ENCODE measurements at places on chromosomes 4 and X.

DNA sequence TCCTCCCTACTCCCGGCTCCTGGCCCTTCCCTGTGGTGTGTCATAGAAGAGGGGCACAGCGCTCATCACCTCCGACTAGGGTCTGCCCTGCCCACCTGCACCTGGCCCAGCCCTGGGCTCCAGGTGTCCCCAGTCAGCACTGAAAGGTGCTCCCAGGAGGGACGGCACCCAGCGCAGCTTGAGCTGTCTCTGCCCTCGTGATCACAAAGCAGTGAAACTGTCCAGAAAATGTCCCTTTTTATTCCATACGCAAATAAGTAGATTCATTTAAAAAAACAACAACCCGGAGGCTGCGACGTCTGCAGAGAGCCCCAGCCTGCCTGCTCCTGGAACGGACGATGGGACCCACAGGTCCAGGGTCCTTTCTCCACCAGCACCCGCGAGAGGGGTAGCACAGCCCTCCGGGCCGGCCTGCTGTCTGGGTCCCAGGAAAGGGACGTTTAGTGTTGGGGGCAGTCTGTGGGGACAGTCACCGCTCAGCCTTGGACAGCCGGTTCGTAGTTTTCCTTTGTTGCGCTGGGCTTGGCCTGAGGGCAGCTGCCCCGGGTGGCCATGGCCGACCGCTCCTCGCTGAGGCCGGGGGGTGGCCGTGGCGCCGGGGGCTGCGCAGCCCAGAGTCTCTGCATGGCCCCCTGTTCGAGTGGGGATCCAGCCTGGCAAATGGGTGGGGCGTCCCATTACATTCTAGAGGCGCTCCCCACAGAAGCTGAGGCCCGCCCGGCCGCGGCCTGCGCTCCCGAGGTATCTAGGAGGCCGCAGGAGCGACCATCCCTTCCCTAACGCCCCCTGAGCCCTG is 4.6 kb downstream of the HMX1 start:
- DNase-seq = no peak

- peak; percentile 61 for DNase-seq
Measured at GRCh38 chrX:65697915-65698796, 30.7 kb downstream of the MSN start.

DNA sequence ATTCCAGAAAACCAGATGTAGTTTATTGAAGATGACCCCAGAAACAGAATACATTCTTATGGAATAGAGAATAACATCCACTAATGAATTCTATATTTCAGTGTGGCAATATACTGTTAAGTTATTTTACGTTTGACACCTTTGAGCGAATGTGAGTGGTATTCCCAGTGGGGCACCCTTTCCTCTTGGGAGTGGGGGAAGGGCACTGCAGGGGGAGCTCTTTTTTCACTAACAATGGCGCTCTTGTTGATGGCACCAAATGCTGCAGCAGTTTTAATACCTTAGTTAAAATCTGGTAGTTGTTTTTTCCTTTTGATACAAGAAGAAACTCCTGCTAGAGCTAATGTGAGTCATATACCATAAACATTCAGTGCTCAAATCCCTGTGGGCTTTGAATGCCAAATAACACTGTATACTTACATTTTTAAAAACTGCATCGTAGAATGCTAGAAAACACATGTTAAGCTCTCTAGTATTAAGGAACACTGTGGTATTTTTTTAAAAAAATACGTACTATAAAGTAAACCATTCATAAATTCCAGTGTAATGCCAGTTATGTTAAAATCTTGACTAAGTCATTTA is 178.5 kb downstream of the DCHS2 start:
- no peak for DNase-seq

- no peak for DNase-seq
Measured at GRCh38 chr4:40066651-40067050, 10.0 kb downstream of the N4BP2 start.

DNA sequence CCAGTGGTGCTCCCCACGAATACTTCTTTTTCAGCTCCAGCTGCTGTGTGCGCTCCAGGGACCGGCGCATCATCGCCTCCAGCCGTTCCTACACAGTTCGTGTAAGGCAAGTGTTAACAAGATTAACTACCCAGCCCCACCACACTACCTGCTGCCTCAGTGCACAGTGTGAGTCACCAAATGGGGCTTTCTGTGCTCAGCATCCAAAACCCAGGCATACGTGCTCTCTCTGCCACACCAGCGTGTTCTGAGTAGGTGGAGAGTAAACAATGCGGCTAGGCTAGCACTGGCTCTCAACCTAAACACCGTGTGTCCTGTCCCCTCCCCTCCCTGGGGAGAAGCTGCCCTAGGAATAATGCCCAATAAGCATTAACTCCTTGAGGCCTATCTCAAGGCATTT is 60.0 kb downstream of the MAP7D2 start:
- no peak for DNase-seq

- DNase-seq = no peak
Measured at GRCh38 chr4:30767147-30767845, 47.1 kb downstream of the PCDH7 start.

GRCh38 chr4:115145393-115146160 is 32.2 kb upstream of the NDST4 start:
- no peak for DNase-seq

DNA sequence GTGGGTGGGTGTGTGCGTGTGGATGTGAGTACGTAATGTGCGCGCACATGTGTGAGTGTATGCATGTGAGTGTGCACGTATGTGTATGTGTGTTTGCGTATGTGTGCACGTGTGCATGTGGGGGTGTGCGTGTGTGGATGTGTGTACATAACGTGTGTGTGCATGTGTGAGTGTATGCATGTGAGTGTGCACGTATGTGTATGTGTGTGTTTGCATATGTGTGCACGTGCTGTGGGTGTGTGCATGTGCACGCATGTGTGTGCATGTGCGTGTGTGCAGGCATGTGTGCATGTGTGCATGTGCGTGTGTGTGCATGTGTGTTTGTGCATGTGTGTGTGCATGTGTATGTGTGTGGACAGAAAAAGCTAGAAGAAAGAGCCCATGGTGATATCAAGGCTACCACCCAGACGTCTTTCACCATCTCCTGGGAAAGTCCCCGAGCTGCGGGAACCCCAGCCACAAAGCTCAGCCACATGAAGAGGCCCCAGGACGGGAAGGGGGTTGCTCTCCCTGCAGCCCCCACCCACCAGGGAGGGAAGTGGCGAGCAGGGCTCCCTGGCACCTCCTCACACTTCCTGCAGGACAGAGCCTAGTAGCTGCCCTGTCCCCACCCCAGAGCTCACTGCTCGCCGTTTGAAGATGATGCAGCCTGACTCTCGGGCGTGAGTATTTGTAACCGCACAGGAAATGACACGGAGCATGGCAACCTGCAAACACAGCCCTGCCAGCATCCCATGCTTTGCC is 108.3 kb downstream of the DCTD start:
- DNase-seq = peak; percentile 4

- no peak for DNase-seq
Measured at GRCh38 chr4:32987111-32987510, 2266.9 kb downstream of the PCDH7 start.

DNA sequence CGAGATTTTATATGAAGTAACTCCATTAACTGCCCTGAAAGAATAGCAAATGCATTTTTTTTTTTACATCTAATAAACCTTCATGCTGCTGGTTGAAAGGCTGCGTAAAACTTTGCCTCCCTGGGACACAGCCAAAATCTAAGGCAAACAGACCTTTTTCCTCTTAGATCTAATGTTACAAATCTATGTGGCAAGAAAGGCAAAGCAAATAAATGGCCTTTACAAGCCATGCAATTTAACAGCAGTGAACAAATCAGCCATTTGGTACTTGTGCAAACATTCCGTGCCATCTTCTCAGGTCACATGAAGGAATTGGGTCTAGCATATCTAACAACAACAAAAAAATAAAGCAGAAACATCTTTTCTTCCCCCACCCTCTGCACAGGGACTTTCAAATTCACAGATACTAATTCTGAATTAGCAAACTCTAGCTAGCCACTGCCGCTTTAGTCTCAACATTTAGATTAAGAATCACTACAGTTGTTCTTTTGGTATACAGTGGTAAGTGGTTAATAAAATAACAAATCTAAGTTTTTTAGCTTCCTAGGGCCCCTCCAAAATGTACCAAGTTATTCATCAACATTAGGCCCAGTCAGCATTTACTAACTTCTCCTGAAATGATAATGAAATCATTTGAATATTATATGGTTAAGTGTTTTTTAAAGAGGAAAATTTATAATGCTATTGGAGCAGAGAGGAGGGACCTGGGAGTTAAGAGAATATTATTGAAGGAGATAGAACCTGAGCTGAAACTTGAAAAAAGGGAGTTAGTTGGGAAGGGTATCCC is 593.8 kb downstream of the SMARCA1 start:
- no peak for DNase-seq

GRCh38 chr4:33184657-33185290 is 2464.6 kb downstream of the PCDH7 start:
- DNase-seq = no peak

DNA sequence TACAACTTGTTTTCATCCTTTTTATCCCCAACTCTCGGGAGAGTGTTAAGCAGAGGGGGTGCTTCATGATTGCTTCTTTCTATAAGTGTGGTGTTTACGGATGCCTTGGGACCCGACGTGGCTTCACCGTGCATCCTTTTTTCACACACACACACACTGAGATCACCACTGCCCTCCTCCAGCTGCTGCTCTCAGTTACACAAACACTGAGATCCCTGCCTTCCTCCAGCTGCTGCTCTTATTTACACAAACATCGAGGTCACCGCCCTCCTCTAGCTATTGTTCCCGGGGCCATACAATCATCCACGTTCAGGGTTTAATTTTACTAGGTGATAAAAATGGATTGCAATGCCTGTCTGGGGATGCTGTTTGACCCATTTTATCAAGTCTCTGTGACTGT is 155.4 kb upstream of the FAM9B start:
- DNase-seq = no peak

GRCh38 chr4:126742885-126743284 is 889.9 kb upstream of the INTU start:
- DNase-seq = no peak

DNA sequence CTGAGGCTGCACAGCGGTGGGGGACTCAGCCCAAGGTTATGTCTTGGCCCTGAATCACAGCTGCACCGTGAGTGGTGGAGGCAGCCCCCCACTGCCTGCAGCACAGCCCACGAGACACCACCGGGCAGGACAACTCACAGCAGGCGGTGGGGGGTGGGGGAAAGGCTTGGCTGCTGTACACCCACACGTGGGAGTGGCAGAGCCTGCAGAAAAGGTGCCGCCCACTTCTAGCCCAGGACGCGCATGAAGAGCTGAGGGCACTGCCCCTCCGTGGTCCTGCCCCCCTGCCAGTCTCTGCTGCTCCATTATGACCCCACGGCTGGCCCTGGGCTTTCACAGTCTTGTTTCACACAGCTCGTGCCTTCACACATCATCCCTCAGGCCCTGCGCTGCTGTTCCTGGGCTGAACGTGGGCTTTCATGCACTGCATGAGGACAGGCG is 40.8 kb downstream of the FGFRL1 start:
- DNase-seq = no peak

- no peak for DNase-seq
Measured at GRCh38 chr4:113645771-113646441, 115.6 kb downstream of the CAMK2D start.

DNA sequence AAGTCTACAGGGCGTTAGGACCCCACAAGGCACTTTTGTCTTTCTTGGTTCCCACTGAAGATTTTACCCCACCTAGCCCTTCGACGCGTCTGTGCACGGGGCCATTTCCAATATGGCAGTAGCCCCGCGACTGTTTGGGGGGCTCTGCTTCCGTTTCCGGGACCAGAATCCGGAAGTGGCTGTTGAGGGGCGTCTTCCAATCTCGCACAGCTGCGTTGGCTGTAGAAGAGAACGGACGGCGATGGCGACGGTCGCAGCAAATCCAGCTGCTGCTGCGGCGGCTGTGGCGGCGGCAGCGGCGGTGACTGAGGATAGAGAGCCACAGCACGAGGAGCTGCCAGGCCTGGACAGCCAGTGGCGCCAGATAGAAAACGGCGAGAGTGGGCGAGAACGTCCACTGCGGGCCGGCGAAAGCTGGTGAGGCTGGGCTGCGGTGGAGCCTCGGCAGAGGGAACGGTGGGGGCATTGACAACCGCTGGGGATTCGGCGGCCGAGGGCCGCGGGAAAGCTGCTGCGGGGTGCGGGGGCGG is at the start of gene USP11:
USP11 (plus strand) TSS at position 207 of the 530 bp plus-strand sequence; CDS start at position 242, 35 bp downstream.
- DNase-seq = peak; percentile 28

GRCh38 chr4:184937745-184938144 is 80.5 kb upstream of the HELT start:
- no peak for DNase-seq

DNA sequence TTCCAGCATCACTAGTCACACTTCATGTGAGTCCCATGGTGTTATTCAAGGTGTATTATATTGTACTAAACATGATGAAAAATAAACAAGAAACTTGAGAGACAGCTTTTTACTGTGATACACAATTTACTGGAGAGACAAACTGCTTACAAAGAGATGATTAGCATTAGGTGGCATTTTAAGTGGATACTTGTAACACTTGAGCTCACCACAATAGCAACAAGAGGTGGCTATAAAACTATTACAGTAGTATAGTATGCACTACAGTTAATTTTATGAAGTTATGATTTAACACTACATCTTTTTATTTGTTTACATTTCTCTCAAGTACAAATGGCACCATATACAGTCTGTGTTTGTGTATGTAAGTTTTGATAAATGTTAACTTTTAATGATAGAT is 246.6 kb downstream of the PARM1 start:
- DNase-seq = no peak

DNA sequence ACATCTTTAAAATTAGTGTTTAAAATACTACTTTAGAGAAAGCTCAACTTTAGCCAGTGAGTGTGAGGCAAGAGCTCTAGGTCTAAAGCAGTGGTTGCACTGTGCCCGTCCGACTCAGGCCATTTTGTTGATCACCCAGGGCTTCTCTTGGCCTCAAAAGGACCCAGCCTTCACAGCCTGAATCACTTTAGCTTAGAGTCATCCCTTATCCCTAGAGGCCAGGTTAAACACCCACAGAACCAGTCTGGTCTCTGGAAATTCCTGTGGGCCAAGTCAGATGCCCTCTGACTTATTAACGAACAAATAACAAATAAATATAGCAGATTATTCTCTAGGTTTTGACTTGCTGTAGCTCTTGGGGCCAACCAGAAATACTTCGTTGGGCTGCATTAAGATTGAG is 102.3 kb downstream of the WWC2 start:
- DNase-seq = no peak

GRCh38 chrX:43267652-43268051 is 388.4 kb upstream of the MAOA start:
- no peak for DNase-seq

- DNase-seq = no peak
Measured at GRCh38 chrX:51759055-51759839, 16.0 kb downstream of the GSPT2 start.

GRCh38 chrX:64204701-64205440 is 637 bp downstream of the AMER1 start:
- DNase-seq = no peak

DNA sequence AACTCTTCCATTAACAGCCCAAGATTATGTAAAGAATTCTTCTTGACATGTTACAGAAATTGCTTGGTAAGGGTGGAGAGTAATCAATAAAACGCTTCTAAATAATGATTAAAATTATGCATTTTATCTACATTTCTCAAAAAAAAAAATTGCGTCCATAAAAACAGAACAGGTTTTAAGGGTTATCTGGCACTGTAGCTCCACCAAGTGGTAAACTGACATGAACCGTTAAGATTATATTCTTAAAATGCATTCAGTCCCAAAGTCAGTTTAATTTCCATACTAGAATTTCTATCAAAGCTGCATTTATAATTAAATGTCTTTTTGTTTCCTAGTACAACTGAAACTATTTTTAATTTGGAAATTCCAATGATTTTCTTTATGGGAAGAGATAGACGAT is 214.0 kb upstream of the UGT8 start:
- DNase-seq = no peak

GRCh38 chr4:6345096-6345830 is 75.6 kb downstream of the WFS1 start:
- no peak for DNase-seq

Measured in T-helper 2 cell (primary cell).